A549 treated with CpdA at 1 μM for 4 hours (cell line): ENCODE measurements at places on chromosomes 4 and X. TPM values are rescaled to one million over a fixed set of nuclear protein-coding genes. Genes with fewer than 3 reads are reported as not detected.

The ARHGEF38 gene
- not detected in 5 replicates for total RNA-seq

The SH3BGRL gene
- total RNA-seq = 39.5 to 49.2 TPM (median 46.1 TPM) in 5 replicates

The UBL4A gene
- total RNA-seq = 63.2 to 69.4 TPM (median 68.0 TPM) in 5 replicates

The HMX1 gene
- 0.13 to 0.21 TPM (median 0.13 TPM) in 4 of 5 replicates, not detected in the other for total RNA-seq

The FLNA gene
- 1,432 to 1,768 TPM (median 1,617 TPM) in 5 replicates for total RNA-seq

The PHKA2 gene
- total RNA-seq = 9.4 to 14.6 TPM (median 12.0 TPM) in 5 replicates
